ENCODE measurements at places on chromosomes 3 and 15.

- no peak for DNase-seq
Observed at GRCh38 chr15:39657668-39658067, 76.8 kb downstream of the THBS1 start.

GRCh38 chr3:54123003-54123775 is 837 bp downstream of the CACNA2D3 start:
- DNase-seq, result no peak

GRCh38 chr3:67723863-67724262 is 69.5 kb upstream of the SUCLG2 start:
- no peak for DNase-seq

- DNase-seq, result no peak
Observed at GRCh38 chr15:91853948-91854638, 585 bp downstream of the SLCO3A1 start.

GRCh38 chr3:171804618-171805389 is 5.5 kb downstream of the PLD1 start:
- no peak for DNase-seq

DNA sequence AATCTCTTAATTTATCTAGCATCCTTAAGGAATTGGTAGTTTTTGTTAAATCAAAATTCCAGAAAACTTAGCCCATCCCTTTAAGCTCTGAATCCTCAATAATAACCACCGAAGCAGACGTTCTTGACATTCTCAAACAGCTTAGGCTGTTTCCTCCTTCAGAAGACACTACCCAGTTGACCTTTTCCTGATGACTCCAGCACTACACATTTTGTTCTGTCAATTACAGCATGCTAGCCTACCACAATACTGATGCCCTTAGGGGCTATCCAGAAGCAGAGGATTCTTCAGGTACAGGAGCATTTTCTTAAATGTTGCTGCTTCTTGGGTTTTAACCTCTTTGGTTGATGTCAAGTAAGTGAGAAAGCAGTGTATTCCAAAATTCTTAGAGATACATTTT is 33.4 kb downstream of the ETV5 start:
- DNase-seq, result no peak

GRCh38 chr15:39680868-39681267 is 100.0 kb downstream of the THBS1 start:
- no peak for DNase-seq

DNA sequence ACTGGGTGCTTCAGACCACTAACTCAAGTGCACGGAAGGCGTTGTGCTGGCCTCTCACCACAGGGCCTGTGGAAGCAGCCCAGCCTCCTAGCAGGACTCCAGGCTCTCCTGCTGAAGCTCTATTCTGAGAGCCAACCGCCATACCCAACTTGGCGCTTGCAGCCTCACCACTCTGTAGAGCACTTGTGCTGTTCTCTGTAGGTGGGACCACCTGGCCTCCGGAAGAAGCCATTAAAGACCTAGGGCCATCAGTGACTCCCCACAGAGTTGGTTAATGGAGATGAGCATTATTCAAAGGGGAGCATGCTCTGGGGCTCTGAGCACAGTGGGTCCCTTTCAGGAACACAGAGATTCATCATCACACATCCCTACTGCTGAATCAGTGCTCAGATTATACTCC is 50.9 kb downstream of the C3orf85 start:
- DNase-seq, result no peak

DNA sequence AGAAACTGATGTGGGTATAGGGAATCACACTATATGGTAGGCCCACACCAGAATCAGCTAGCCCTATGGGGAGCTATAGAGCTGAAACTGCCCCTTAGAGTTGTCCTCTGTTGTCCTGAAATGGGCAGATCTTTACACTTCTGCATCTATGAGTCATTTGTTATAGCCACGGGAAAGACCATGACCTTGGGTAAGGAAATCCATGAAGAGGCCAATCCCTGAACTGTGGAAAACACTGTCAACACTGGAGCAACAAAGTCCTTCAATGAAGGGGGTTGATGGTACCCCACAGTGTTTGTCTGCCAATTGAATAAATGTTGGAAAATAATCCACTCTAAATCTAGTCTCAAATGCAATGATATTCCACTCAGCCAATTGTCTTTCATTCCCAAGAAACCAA is 5.2 kb upstream of the CD200R1 start:
- no peak for DNase-seq

DNA sequence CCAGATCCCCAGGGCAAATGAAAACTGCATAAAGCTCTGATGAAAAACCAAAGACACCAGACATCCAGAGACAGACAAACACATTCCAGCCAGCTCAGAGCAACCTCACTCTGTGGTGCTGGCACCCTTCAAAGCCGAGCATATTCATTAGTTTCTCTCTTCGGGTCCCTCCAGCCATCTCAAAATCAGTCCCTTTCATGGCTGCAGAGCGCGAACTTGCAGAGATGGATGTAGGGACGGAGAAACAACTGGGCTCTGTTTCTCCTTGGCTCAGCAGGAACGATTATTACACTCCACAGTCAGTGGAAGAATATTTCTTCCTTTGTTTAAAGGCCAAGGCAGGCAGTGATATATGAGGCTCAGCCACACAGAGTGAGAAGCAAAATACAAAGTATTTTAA is 50.4 kb upstream of the SYN2 start:
- no peak for DNase-seq

GRCh38 chr15:50064673-50065072 is 54.4 kb downstream of the ATP8B4 start:
- no peak for DNase-seq

- no peak for DNase-seq
Observed at GRCh38 chr15:58865425-58865880, 68.0 kb downstream of the SLTM start.

GRCh38 chr15:101018016-101018415 is 98.9 kb downstream of the LRRK1 start:
- DNase-seq, result no peak

- DNase-seq, result no peak
Observed at GRCh38 chr15:69606921-69607500, 154.4 kb downstream of the RPLP1 start.

- no peak for DNase-seq
Observed at GRCh38 chr3:14252321-14253021, 73.9 kb downstream of the LSM3 start.

DNA sequence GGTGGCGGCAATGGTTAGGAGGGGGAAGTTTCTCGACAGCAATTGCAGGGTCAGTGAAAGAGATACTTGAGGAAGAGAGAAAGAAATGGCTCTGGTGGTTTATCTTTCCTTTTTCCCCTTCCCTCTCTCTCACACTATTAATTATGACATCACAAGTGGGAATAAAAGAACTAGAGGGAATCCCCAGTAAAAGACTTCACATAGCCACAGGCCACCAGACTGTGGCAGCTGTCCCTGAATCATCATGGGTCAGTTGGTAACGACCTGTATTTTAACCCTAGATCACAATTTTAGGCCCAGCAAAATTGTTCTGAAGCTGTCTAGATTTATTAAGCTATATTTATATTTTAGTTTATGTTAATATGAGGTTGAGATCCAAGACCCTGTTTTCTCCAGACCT is 40.3 kb downstream of the MBNL1 start:
- no peak for DNase-seq

DNA sequence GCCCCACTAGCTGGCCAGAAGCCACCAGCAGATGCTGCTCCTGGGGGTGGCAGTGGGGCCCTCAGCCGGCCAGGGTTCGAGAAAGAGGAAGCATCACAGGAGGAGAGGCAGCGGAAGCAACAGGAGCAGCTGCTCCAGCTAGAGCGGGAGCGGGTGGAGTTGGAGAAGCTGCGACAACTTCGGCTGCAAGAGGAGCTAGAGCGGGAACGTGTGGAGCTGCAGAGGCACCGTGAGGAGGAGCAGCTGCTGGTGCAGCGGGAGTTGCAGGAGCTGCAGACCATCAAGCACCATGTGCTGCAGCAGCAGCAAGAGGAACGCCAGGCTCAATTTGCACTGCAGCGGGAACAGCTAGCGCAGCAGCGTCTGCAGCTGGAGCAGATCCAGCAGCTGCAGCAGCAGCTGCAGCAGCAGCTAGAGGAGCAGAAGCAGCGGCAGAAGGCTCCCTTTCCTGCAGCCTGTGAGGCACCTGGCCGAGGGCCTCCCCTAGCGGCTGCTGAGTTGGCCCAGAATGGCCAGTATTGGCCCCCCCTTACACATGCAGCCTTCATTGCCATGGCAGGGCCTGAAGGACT is 17.5 kb upstream of the APEH start:
- DNase-seq, result no peak

- no peak for DNase-seq
Observed at GRCh38 chr3:156509189-156510174, 45.4 kb downstream of the SSR3 start.

GRCh38 chr15:39367596-39367995 is 213.3 kb upstream of the THBS1 start:
- DNase-seq, result no peak

GRCh38 chr3:171774521-171774920 is 35.8 kb downstream of the PLD1 start:
- no peak for DNase-seq

DNA sequence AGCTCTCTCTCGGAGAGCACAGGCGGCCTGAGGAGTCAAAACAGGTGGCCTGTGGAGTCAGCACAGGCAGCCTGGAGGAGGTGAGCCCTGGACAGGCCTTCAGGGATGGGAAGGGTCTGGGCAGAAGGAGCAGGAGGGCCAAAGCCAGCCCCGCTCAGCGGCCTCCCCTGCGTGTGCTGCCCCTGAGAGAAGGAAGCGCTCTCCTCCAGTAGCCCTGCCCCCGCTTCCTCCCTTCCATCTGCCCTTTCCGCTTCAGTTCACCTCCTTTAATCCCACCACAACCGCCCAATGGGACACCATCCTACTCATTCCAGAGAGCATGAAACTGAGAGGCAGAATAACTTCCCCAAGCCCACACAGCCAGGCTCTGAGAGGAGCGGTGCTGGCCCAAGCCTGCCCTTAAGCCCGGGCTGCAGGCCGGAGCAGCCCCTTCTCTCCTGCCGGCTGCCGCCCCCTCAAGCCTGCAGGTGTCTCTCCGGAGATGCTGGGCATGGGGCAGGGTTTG is 3.2 kb upstream of the NR2E3 start:
- DNase-seq, result no peak

DNA sequence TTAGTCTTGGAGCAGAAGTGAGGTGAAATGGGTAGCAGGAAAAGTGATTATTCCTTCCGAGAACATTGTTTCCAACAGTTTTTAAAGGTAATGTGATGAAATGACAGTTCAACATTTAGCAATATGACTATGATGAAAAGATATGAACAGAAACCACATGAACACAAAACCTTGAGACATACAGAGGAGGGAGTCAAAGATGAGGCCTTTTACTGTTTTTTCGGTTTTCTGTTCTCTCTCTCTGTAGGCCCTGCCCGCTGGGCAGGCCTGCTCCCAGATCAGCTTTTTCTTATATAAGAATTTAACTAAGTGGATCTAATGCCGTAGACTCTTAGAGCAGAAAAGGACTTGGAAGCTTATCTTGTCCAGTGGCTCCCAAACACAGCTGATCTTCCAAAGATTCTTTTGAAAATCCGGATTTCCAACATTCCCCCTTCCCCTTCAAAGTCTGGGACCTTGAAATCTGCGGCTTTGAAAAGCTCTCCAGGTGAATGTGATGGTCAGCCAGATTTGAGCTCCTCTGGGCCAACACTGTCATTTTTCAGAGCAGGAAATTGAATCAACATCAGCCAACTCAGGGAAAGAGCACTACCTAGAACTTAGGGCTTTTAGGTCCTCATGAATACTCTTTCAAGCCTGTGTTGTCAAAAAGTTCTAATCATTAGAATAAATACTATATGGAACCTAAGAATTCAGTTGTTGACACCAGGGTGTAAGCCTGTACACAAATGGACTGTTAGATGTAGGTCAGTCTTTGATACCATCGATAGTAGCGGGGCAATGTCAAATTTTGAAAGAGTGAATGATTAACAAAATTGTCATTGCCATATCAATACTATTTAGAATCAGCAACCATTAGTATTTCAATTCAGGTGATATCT is 372.7 kb downstream of the SHQ1 start:
- DNase-seq, result no peak

- DNase-seq, result no peak
Observed at GRCh38 chr3:111714305-111714704, 119.2 kb upstream of the ZBED2 start.

DNA sequence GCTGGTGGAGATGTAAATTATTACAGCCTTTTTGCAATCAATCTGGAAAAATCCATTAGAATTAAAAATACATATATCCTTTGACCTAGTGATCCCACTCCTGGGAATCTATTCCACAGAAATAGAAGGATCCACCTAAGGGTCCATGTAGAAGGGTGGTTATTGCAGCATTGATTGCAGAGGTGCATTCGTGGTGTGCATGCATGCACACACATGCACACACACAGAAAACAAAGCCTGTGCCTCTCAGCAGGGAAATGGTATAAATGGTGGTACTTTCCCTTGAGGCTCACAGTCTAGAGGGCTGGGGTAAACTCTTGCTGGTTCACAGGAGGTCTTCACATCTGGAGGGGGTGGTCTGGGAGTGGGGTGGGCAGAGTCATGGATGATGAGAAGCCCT is 19.4 kb upstream of the ADPGK start:
- DNase-seq, result no peak

DNA sequence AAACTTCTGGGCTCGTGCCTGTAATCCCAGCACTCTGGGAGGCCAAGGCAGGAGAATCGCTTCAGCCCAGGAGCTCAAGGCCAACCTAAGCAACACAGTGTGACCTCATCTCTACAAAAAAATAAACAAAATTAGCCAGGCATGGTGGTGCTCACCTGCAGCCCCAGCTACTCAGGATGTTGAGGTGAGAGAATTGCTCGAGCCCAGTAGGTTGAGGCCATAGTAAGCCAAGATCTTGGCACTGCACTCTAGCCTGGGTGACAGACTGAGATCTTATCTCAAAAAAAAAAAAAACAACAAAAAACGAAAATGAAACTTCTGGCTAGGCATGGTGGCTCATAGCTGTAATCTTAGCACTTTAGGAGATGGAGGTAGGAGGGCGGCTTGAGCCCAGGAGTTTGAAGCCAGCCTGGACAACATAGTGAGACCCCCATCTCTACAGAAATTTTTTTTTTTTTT is 53.7 kb downstream of the PIK3CB start:
- DNase-seq, result no peak

DNA sequence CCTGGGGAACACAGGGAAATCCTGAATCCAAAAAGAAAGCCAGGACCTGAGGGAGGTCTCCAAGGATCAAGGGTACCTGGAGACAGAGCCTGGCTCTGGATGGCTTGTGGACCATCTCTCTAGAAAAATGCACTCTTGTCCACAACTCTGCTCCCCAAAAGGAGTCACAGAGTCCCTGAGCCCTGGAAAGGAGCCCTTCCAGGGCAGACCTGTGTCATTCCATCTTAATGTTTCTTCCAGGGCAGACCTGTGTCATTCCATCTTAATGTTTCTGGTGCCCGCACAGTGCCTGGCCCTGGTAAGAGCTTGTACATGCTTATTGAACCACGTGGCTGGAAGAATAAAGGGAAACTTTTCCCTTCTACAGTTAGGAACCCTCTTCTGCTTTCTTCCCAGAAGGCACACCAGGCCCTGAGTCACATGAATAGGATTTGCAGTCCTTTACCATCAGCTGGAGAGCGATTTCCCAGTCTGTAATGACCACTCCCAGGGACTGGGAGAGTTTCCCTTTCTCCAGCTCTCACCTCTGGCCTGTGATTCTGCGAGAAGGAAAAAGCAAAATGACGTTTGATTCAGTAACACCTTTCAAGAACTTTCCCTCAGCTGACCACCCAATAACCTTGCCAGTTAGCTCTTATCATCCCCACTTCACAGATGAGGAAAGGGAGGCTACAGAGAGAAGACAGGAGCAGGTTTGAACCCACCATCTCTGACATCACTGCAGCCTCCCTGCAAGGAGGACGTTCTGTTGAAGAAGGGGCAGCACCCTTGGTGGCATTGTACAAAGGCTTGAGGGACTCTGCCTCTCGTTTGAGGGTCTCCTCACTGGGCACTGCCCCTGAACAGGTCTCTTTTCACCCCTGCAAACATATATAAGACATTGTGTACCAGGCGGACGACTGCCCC is 35.8 kb upstream of the SLCO2A1 start:
- no peak for DNase-seq

Data from activated naive CD4-positive, alpha-beta T cell (primary cell).